Activated CD4-positive, alpha-beta T cell treated with anti-CD3 and anti-CD28 coated beads for 48 hours (primary cell): ENCODE measurements at places on chromosomes 5 and 9.

- DNase-seq: no peak
Observed at GRCh38 chr9:101582553-101582952, 12.2 kb downstream of the PPP3R2 start.

DNA sequence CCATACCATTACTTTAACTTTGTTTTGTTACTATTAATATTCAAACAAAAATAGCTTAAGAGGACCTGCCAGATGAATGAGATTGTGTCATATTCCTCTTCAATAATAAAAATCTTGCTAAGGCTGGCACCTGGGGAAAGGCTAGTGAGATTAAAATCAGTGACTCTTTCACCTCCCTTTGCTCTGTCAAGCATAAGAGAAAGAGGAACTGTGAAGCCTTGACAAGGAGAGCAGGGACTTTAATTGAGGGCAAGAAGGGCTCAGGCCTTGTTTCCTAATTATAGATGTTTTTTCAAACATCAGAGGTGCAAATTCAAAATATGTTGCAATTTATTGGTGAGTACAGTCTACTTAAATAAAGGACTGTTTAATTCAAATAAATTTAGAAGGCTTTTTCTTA is 91.7 kb downstream of the SPATA31D1 start:
- DNase-seq: no peak

GRCh38 chr5:156647034-156647451 is 203.1 kb upstream of the PPP1R2B start:
- no peak for DNase-seq

DNA sequence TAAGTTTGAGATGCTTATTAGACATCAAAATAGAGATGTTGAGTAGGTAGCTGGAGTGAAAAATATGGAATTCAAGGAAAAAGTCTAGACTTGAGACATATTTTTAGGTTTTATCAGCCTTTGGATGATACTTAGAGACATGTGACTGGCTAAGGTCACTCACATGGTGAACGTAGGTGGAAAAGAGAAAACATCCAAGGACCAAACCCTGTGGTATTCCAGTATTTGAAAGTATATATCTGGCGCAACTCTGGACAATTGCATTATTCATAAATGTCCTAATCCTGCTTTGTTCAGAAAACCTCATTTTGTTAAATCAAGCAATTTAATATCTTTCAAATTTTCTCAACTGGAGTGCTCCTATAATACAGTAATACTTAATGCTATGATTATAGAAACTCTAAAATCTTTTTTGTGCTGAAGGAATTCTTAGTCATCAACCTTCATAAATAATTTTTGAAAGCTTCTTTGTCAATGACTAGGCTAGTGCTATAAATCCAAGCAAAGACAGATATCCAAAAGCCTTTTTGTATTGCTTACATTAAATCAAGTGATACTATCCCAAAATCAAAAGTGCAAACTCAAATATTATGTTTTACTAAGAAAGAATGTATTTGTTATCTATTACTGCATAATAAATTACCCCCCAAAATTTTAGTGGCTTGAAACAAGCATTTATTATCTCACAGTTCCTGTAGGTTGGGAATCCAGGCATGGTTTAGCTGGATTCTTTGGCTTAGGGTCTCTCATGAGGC is 452.0 kb downstream of the ENC1 start:
- no peak for DNase-seq
